CD4-positive, alpha-beta T cell treated with Interleukin-21 for 1 hour (primary cell): ENCODE measurements at places on chromosomes 3 and 15.

DNA sequence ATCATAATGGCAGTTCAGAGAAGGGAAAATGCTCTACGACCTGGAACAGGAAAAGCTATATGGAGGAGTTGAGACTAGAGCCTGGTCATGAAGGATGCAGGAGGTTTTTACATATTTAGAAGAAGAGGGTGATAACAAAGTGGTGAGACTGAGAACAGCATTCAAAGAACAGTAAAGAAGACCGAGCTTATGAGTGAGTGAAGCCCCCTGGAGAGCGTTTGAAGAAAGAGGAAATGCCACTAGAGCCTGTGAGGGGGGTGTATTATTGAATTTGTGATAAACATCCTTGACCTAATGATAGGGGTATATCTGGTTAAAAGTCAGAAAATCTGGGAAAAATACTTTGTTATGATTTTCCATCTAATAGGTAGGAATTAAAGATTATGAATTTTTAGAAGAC is 4.2 kb downstream of the PARP9 start:
- DNase-seq = no peak

GRCh38 chr3:46558184-46559043 is 7.7 kb downstream of the LRRC2 start:
- DNase-seq = peak; percentile 79

DNA sequence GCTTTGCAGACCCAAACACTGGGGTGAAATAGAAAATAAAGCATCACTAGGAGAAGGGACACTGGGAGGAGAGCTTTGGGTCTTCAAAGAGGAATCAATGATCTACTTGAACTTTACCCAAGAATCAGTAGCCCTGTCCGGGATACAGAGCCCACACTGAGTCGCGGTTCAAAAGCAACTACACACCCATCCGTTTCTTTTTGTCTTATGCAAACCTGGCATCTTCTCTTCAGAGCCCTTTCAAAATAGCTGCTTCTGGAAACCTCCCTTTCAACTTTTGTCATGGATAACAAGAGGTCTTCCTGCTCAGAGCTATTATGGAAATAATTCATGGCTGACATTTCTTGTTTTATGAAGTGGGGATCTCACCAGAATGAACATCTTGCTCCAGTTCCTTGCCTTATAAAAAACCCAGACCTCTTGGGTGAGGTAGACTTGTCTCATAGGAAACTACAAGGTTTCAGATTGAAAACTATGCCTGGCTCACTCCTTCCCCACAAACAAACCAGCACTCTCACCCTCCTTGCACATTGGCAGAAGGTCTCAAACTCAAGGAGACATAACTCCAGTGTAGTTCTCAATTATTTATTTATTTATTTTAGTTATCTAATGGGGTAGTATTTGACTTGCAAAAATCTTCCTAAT is 115.1 kb upstream of the ARHGEF3 start:
- DNase-seq = peak; percentile 21

- no peak for DNase-seq
These were observed 550.6 kb upstream of the NECTIN3 start for GRCh38 chr3:110521019-110521418.

GRCh38 chr3:89234620-89235019 is 127.2 kb downstream of the EPHA3 start:
- no peak for DNase-seq

DNA sequence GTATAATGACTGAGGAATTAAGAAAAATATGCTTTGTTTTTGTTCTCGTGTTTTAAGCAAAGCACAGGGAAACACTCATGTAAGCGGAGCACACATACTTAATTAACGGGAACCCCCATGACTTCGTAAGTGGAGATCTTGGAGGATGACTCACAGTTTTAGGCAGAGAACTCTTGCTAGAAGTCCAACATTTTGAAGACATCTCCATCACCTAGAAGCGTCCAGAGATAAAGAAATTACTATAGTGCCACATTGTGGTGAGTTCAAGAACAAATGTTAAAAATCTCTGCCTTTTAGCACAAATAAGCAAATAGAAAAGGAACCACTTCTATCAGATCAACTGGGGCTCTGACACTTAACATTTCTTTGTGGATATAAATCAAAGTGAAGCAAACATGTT is 194.1 kb upstream of the ARHGEF26 start:
- DNase-seq = no peak

DNA sequence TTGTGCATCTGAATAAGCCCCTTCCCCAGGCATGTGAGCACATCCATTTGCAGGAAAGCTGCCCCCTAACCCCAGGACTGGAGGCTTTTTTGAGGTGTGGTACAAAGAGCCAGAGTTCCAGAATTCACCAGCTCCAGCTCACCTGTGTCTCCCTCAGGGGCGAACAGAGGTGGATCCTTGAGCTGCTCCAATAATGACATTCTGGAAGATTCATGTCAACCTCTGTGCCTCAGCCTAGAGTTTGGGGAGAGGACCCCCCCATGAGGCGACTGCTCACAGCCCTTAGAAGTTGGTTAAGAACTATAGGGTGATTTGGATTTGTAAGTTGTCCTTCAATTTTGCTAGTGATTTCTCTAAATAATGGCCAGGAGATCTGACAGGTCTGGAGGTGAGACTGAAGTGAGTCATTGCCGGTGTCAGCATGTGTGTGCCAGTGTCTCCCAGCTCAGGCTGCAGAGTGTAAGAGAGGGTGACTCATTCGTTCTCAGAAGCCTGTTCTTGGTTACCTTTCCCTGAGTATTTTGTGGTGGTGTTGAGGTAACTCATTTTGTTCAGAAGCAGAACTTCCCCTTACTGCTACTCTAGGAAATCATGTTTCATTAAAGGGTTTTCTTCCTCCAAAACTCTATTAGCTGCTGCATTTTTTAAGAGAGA is 136.9 kb upstream of the TOPAZ1 start:
- no peak for DNase-seq

DNA sequence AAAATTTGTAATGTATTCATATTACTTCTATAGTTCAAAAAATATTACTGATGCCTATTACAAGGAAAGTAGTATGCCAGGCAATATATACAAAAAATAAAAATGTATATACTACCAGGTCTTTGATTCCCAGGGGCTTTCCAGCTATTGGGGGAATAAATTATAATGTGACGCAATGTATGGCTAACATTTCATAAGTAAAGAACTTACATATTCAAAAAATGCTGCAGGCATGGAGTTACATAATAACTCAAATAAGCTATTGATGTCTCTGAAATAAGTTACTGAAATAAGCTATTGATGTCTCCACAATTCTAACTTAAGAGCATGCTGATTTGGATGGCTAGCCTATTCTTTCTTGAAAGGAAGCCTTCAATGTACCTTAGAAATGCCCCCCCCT is 30.2 kb downstream of the MCCC1 start:
- no peak for DNase-seq

- DNase-seq = no peak
These were observed 48.7 kb upstream of the RYK start for GRCh38 chr3:134299185-134299887.

DNA sequence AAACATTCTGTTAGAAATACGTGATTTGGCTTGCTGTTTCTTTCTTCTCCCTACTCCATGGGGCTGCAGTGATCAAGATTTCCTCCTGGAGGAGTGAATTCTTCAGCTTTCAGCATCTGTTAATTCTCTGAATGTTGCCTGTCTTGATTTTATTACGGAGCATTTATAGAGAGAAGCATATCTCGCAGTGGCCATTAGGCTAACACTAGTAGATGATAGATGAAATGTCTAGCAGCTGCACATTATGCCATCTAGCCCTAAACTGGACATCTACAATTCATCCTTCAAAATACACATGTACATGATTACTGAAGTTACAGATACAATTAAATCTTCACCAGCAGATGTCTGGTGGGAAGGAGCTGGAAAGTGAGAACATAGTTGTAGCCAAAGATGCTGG is 769.8 kb upstream of the NECTIN3 start:
- no peak for DNase-seq

GRCh38 chr3:119733812-119734211 is 31.0 kb downstream of the CFAP91 start:
- DNase-seq = no peak

DNA sequence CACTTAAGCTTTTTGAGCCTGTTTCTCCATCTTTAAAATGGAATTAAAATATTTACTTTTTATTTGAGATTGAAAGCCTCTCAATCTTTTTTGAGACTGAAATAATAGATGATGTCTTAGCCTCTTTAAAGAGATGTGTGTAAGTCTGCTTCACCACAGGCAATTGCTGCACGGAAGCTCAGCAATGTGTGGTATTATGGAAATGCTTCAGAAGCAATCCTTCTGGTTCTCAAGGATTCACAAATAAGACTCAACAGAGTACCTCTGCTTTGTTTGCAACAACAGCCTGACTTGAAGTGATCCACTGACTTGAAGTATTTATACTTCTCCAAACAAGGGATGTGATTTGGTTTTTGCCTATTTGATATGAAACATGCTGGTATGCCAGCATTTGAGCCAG is 332.0 kb upstream of the RASGRP1 start:
- no peak for DNase-seq

DNA sequence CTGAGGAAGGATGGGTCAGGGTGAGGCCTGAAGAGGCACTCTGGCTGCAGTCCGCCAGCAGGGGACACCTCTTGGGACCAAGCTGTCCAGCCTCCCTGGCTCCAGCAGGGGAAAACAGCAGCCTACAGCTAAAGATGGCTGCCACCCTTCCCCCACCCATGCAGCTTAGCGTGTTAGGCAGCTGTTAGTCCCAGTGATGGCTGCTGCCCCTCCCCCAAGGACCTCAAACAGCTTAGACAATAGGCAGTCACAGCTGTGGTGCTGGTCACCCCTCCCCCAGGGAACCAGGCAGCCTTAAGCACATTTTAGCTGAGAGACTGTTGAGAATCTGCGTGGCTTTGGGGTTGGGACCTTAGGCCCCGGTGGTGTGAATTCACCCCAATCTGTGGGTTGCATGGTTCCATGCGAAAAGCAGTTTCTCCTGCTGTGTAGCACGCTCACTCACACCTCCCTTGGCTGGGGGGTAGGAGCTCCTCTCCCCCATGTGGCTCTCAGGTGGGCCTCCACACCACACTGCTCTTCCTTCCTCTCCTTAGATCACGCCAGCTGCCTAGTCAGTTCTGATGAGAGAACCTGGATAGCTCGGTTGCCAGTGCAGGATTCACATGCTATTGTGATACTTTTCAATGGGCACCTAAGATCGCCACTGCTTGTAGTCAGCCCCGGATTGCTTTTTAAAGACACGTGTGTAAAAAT is 140.5 kb upstream of the CADPS start:
- no peak for DNase-seq

GRCh38 chr15:89441295-89441812 is 55.0 kb downstream of the RHCG start:
- no peak for DNase-seq

GRCh38 chr3:107208796-107209195 is 168.4 kb upstream of the CCDC54 start:
- DNase-seq = no peak

GRCh38 chr3:157199841-157200240 is 39.9 kb upstream of the CCNL1 start:
- no peak for DNase-seq

GRCh38 chr3:9678493-9678892 is 25.1 kb upstream of the CPNE9 start:
- no peak for DNase-seq

GRCh38 chr15:67545864-67546263 is 3.4 kb downstream of the MAP2K5 start:
- no peak for DNase-seq

DNA sequence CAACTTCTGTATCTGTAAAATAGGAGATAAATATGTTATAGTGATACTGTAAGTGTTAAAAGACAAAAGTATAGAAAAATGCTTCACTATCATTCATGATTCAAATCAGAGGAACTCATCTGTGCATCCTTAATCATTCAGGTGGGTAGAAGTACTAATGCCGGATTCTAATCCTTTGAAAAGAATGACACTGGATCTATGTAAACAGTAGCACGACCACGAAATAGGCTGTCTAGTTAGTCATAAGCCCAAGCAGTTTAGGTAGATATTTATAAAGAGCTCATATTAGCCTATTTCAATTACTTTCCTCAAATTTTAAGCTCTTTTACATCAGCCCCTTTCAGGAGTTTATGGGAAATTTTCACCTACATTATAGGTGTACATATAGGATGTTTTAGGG is 437.9 kb downstream of the SOX2 start:
- DNase-seq = no peak

GRCh38 chr3:72601060-72601459 is 247.2 kb downstream of the SHQ1 start:
- no peak for DNase-seq

DNA sequence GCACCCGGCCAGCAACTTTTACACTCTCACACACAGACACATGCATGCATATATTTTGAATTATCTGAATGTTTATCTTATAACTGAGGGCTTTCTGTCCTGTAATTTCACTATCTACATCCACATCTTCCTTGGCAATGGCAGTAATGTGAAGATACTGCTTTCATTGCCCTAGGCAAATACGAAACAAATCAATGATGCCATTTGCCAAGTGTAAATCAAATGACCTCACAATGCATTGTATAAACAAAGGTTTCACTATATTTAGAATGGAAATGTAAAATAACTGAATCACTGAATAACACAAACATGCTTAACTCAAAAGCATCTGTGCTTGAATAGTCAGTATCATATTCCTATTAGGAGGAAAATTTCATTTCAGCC is 455.6 kb downstream of the TBL1XR1 start:
- no peak for DNase-seq

GRCh38 chr15:74385733-74386132 is 18.3 kb upstream of the CYP11A1 start:
- no peak for DNase-seq

DNA sequence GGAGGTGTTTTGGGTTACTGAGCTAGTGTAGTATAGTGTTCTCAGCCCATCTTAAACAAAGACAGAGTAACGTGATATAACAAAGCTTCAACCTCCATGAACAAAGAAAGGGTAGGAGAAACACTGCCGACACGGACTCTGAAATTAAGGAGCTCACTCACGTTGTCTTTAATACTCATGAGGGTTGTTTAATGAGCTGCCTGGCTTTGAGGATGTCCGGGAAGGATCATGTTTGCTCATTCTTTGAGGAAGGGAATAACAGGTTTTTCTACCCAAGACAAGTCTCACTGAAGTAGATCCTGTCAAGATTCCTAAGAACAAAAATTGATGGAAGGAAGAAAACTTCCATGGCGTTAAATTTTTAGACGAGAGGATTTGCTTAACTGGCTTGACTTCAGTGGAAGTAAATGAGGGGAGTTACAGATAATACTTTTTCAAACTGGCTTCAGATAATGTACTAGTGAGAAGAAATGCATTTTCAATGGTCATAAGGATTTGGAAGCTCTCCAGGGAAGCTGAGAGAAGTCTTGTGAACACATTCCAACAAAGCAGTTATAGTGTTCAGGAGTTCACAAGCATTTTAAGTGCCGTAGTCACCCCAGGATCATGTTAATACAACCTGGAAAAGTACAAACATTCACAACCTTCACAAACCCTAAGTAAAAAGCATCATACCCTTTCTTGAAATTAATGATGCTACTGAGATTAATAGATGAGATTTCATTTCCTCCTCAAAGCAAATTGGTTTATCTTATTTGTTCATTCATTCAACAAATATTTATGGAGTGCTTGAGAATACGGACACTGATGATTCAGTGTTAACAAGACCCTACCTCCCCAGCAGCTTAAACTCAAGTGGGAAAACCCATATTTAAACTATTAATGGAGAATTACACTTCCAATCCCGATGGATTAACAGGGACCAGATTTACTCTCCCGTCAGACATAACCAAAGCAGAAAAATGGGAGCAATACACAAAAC is 101.5 kb downstream of the SHQ1 start:
- DNase-seq = no peak

- no peak for DNase-seq
These were observed 27.4 kb upstream of the FAM174B start for GRCh38 chr15:92682741-92683510.

GRCh38 chr3:141261472-141262307 is 30.1 kb downstream of the PXYLP1 start:
- DNase-seq = no peak

GRCh38 chr15:71128939-71129562 is 13.8 kb downstream of the THSD4 start:
- no peak for DNase-seq
